Naive thymus-derived CD4-positive, alpha-beta T cell (primary cell): ENCODE measurements at places on chromosomes 1 and 21.

- no peak for DNase-seq
Observed at GRCh38 chr1:187310038-187310631, 481.4 kb downstream of the PLA2G4A start.

- DNase-seq: no peak
Observed at GRCh38 chr1:195335541-195335940, 1272.7 kb downstream of the KCNT2 start.

GRCh38 chr1:40694353-40694874, 2.9 kb downstream of the NFYC start:
- no peak for DNase-seq

GRCh38 chr1:169121146-169121923, 14.8 kb downstream of the ATP1B1 start:
- no peak for DNase-seq

DNA sequence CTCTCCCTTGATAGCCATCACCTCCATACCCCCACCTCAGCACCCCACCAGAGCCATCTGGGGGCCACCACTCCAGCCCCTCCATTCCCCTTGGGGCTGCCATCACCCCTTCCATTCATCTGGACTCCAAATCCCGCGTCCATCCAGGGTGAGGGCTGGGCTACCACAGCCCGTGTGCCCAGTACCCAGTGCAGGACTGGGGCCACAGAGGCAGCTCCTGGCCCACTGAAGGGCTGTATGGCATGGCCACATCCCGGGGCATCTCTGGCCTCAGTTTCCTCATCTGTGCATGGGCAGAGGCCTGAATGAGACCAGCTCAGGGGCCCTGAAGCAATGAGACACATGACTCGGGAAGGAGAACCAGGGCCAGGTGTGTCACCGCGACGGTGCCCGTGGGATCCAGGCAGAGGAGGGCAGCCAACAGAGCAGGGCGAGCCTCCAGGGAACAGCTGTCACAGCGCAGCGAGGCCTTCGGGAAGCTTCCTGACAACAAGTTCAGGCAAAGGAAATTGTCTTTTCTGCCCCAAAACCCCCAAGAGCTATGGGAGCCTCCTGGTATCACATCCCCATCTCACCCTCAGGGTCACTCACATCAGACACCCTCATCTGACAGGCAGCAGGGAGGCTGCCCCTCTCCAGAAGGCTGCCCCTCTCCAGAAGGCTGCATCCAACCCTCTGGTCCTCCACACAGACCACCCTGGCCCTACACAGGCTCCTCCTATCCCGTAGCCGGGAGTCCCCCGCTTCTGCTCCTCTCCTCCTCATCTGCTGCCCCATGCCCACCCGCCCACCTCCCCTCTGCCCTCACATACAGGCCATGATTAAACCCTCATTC, 76.3 kb downstream of the MEGF6 start:
- DNase-seq: no peak

DNA sequence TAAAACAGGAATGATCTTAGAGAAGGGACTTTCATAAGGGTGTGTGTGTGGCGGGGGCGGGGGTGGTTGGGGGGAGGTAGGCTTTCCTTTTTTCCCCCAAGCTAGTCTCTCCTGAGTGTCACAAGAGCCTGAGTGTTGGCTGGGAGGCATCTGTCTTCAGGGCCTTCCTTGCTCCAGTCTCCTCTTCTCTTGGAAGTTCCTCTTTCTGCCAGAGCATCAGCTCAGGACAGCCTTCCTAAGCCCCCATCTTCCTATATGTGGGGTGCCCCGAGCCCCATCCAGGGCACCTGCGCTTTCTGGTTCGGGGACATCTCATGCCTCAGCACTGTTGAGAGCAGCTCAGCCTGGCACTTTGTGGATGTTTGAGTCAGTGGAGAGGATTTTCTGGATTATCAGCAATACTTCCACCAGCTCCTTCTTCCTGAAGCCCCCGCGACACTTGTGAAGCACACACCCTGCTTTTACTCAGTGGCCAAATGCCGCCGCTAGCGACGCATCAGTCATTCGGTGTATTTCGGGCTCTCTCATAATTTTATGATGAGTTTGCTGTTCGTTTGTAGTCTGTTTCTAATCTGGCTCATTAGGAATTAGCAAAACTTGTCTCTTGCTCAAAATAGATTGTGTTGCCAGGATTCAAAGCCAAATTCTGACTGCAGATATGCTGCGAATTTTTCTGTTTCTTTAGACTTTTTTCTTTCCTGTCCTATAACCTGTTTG, 61.7 kb downstream of the GALNT2 start:
- no peak for DNase-seq

DNA sequence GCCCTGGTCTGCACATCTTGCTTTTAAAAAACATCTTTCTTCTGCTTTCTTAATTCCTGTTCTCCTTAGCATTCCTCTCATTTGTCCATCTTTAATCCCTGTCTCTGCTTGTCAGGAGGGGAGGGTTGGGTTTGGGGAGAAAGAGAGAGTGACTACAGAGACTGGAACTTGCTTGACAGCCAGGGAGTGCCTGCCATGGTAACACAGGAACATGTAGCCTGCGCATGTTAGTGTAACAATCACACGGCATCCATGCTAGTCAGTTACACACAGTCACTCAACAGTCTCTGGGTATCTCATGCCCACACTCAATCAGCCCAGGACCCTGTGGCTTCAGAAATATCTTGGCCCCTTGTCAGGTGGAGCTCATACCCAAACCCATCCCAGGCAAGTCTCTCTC, 818 bp upstream of the TFAP2E start:
- DNase-seq: no peak

DNA sequence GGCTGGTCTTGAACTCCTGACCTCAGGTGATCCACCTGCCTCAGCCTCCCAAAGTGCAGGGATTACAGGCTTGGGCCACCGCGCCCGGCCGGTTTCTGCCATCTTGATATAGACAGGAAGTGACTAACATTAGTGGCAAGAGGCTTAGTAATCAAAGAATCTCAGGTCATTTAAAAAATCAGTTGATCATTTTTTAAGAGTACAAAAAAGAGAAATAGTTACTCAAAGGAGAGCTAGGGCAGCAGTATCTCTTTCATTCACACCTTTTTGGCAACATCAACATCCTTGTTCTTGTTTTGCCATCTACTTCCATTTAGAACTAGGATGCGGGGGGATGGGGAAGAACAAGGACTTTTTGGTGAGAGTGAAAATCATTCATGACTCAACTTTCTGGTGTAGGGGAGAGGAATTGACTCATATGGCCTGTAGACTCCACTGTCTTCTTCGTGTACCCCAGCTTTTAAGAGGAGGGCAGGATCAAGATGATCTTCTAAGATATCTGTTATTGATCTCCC, 8.8 kb downstream of the FCRLB start:
- DNase-seq: peak; percentile 38

DNA sequence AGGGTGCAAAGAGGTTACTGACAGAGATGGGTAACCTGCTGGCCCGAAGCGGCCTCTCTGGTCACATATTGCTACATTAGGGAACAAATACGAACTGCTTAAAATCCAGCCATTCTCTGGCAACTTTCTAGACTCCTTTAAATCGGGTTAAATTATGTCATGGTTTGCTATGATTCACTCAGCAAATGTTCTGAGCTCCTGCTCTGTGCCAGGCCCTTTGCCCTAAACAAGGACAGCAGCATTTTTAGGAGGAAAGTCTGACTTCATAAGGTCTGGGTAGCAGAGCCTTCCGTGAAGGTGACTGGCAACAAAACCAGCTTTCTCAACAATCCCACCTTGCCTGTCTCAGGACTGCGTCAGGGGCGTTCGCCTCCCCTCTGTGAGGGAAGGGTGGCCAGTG, 15.4 kb downstream of the ZP4 start:
- no peak for DNase-seq

DNA sequence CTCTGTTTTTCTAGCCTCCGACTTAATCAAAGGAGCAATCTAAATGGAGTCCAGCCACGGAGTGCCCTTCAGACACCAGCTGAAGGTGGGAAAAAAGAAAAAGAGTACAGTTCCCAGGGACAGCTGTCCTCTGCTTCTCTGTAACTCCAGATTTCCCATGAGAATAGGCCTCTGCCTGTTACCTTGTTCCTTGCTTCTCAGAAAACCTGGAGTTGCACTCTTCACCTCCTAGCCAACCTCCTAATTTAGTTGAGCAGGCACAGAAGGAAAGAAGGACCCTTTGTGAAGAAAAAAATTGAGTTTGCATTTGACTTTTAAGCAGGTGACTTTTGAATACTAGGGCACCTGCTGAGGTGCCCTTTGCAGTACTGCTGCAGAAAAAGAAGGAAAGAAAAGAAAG, 8.3 kb downstream of the BARHL2 start:
- DNase-seq: no peak

GRCh38 chr1:105483436-105483835, 1573.0 kb upstream of the PRMT6 start:
- no peak for DNase-seq

- no peak for DNase-seq
Observed at GRCh38 chr1:2258122-2258681, 30.1 kb downstream of the SKI start.

- no peak for DNase-seq
Observed at GRCh38 chr1:93111065-93111464, 32.0 kb downstream of the MTF2 start.

DNA sequence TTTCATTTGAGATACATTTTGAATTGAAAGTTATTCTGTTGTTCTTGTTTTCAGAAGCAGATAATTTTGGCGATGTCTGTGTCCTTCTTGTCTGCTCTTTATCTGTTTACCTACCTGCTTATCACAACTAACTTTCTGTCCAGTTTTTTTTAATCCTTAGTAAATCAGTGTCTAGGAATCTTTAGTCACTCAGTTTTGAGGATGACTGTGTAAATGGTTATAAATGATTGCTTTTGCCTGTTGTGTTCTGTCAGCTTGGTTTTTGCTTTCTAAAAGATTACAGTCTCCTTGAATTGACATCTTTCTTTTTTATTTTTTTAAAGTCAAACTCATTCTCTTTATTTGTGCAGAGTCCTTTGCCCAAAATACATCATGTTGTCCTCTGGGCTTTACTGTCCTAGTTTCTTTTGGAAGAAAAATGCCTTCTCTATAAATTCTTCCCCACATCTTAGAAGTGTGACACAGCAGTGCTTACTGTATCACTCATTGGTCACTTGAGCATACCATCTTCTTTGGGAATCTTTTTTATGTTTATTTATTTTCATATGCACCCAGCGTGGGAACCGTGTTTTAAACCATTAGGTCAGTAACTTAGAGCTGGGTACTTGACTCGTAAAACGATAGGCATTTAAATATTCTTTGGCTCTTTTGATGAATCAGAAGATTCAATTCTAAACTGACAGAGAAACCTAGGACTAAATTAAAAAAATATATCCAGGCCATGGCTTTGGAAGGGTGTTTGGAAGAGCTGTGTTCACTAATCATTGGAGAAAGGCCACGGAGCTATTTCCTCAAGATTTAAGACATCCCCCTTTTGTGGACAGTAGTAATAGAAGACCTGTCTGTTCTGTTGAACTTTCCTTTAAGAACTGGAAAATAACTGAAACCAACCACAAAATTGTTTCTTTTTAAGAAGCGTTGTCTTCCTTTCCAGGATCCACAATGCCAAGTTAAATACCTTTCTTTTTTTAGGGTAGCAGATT, 20.9 kb downstream of the LAMC1 start:
- DNase-seq: no peak
